ENCODE measurements at places on chromosomes 16 and 17. TPM values are rescaled to one million over a fixed set of nuclear protein-coding genes. Genes with fewer than 3 reads are reported as not detected.
A peak's percentile ranks its signal among the peaks of the same experiment; 100 is the strongest.

Gene KRT33A
- polyA plus RNA-seq, result not detected

GRCh38 chr17:27218719-27219488 lies 75.0 kb upstream of the WSB1 start:
- no peak for DNase-seq
- no peaks in the 10 kb centered on the region for H3K36me3 ChIP-seq
- H3K27me3 ChIP-seq, result no peaks in the 10 kb centered on the region

Gene TBC1D3E
- polyA plus RNA-seq, result not detected

GRCh38 chr17:77280304-77281121 lies 139.7 kb downstream of the SEC14L1 start:
- no peaks in the 10 kb centered on the region for H3K36me3 ChIP-seq
- peak; percentile 48 for DNase-seq
- peak overlapping the region; percentile 36 for H3K4me3 ChIP-seq
- peaks cover 15% of the 10 kb centered on the region for H3K27me3 ChIP-seq
- H3K4me1 ChIP-seq, result peaks cover 53% of the 10 kb centered on the region

DNA sequence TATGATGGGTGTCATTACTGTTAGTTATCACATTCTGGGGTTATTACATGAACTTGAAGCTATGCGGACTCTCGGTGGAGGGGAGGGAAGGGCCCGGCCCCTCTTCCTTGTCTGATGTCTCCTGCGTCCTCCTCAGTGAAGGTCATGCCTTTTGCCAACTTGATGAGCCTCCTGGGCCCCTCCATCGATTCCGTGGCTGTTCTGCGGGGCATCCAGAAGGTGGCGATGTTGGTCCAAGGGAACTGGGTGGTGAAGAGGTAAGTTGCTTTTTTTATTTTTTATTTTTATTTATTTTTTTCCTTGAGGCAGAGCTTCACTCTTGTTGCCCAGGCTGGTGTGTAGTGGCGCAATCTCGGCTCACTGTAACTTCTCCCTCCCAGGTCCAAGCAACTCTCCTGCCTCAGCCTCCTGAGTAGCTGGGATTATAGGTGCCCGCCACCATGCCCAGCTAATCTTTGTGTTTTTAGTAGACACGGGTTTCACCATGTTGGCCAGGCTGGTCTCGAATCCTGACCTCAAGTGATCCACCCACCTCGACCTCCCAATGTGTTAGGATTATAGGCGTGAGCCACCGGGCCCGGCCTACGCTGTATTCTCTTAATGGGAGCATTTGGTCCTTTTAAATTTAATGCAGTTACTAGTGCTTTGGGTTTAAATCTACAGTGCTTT lies 21.6 kb downstream of the POLR3E start:
- H3K27ac ChIP-seq, result no peak overlapping the region
- no peaks in the 10 kb centered on the region for H3K4me1 ChIP-seq
- DNase-seq, result no peak
- H3K27me3 ChIP-seq, result no peaks in the 10 kb centered on the region
- no peak overlapping the region for H3K4me3 ChIP-seq

Gene GHDC
- polyA plus RNA-seq, result 6.2 TPM

- peaks cover 5% of the 10 kb centered on the region for H3K4me1 ChIP-seq
- no peaks in the 10 kb centered on the region for H3K27me3 ChIP-seq
- H3K27ac ChIP-seq, result no peak overlapping the region
- no peak for DNase-seq
- H3K4me3 ChIP-seq, result no peak overlapping the region
Observed at GRCh38 chr17:2420176-2420575, 19.3 kb upstream of the MNT start.

Gene KRTAP9-2
- polyA plus RNA-seq, result not detected

- DNase-seq, result peak; percentile 74
- peaks cover 78% of the 10 kb centered on the region for H3K4me1 ChIP-seq
- no peaks in the 10 kb centered on the region for H3K27me3 ChIP-seq
- peak overlapping the region; percentile 91 for H3K27ac ChIP-seq
- H3K4me3 ChIP-seq, result no peak overlapping the region
Observed at GRCh38 chr16:68287276-68288251, 23.2 kb downstream of the SLC7A6OS start.

Gene PIK3R6
- 0.69 TPM for polyA plus RNA-seq

Gene UBE2G1
- polyA plus RNA-seq, result 19.4 TPM

Gene PPP1R27
- not detected for polyA plus RNA-seq

DNA sequence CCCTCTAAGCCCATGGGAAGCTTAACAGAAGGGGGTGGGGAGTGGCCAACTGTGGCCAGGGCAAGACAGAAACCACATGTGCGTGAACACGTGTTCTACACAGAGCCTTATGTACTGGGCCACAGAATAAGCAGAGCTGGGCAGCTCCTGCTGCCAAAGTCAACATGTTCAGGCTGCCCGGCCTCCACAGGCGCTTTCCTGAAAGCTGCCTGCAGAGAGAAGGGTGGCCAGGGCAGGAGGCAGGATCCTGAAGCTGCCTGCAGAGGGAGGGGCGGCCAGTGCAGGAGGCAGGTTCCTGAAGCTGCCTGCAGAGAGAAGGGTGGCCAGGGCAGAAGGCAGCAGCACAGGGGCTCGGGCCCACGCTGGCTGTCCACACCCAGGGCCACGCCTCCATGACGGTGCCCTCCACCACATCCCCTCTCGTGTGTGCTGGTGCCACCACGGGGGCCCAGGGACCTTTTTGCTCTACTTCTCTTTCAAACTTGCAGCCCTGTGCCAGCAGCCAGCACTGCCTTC lies 79.5 kb downstream of the ANKRD11 start:
- peaks cover 65% of the 10 kb centered on the region for H3K4me1 ChIP-seq
- no peaks in the 10 kb centered on the region for H3K36me3 ChIP-seq
- no peaks in the 10 kb centered on the region for H3K27me3 ChIP-seq
- DNase-seq, result peak; percentile 65
- peak overlapping the region; percentile 35 for H3K27ac ChIP-seq

DNA sequence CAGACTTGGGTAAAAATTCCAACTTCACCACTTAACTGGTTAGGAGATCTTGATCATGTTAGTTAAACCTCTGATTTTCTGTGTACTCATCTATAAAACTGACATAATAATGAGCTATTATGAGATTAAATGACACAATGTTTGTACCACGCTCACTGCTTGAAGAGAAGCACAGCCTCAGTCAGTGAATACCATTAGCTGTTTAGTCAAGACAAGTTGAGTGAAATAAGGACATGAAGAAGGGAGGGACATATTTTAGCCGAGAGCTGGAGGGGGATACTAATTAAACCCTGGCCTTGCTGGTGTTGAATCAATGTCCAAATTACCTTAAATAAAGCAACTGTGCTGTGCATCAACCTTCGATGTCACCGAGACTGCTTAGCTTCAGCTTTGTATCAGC lies 105.1 kb upstream of the TOX3 start:
- H3K36me3 ChIP-seq, result no peaks in the 10 kb centered on the region
- no peak overlapping the region for H3K27ac ChIP-seq
- no peaks in the 10 kb centered on the region for H3K27me3 ChIP-seq
- H3K4me3 ChIP-seq, result no peak overlapping the region
- no peaks in the 10 kb centered on the region for H3K4me1 ChIP-seq

- DNase-seq, result no peak
- H3K36me3 ChIP-seq, result no peaks in the 10 kb centered on the region
- H3K4me3 ChIP-seq, result no peak overlapping the region
Observed at GRCh38 chr16:88469615-88470395, 16.7 kb downstream of the ZFPM1 start.

Gene TUBG2
- polyA plus RNA-seq, result 8.6 TPM

DNA sequence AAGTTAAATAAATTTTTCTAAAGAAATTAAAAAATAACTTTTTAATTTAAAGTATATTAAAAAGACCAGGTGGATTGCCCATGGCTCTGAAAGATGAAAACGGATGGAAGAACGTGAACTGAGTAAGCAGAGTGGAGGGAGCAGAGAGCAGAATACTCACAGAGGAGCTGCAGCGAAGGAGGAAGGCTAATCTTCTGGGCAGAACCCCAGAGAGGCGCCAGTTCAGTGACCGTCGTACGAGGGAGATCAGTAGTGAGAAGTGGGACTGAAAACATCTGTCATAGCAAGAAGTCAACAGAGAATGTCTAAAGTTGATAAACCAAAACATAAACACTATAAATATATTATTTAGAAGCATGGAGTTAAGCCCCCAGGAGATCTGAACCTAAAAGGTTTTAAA lies 34.9 kb downstream of the UBE2G1 start:
- DNase-seq, result no peak
- peaks cover 15% of the 10 kb centered on the region for H3K4me1 ChIP-seq
- H3K27ac ChIP-seq, result no peak overlapping the region
- H3K4me3 ChIP-seq, result no peak overlapping the region
- H3K27me3 ChIP-seq, result no peaks in the 10 kb centered on the region
- H3K36me3 ChIP-seq, result no peaks in the 10 kb centered on the region

DNA sequence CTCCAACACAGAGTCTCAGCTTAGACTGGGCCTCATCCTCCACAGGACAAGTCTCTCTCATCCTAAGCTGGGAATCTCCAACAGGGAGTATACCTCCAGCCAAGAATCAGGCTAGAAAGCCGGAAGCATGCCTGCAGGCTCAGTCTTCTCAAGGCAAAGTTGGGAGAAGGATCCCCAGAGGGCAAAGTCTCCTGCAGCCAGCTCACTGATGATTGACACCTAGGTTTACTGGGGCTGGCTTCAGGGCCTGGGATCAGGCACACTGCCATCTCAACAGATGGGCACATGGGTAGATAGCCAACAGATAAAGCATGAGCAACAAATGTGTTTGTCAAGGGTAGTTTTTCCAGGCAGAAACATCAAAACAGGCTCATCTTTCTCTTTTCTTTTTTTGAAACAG lies 56.1 kb upstream of the TOX3 start:
- DNase-seq, result no peak
- H3K4me3 ChIP-seq, result no peak overlapping the region
- no peaks in the 10 kb centered on the region for H3K4me1 ChIP-seq
- H3K27me3 ChIP-seq, result no peaks in the 10 kb centered on the region

- H3K36me3 ChIP-seq, result no peaks in the 10 kb centered on the region
- no peak for DNase-seq
- peaks cover 3% of the 10 kb centered on the region for H3K4me1 ChIP-seq
Observed at GRCh38 chr17:42038221-42038973, 12.0 kb downstream of the C17orf113 start.

GRCh38 chr16:68079626-68080344 lies 5.4 kb upstream of the NFATC3 start:
- H3K4me1 ChIP-seq, result peaks cover 58% of the 10 kb centered on the region
- peak overlapping the region; percentile 84 for H3K27ac ChIP-seq
- H3K36me3 ChIP-seq, result no peaks in the 10 kb centered on the region
- H3K27me3 ChIP-seq, result no peaks in the 10 kb centered on the region

DNA sequence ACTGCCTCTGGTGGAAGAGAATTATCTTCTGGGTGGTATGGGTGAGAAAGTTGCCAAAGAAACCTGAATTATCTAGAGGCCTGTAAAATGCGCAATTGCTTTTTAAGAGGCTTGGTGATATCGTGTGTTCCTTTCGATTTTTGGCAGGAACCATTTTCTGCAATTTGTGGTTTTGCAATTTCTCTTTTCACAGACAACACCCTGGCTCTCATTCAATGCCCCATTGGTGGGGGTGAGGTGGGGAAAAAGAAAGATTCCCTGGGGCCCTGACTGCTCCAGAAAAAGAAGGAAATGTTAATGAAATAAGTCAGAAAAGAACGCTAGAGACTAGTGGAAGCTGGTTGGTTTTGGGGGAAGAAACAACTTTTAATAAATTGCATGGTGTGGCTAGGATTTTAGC lies 77.4 kb downstream of the ANKFN1 start:
- no peak for DNase-seq
- no peaks in the 10 kb centered on the region for H3K27me3 ChIP-seq
- H3K27ac ChIP-seq, result no peak overlapping the region
- no peak overlapping the region for H3K4me3 ChIP-seq
- peaks cover 9% of the 10 kb centered on the region for H3K4me1 ChIP-seq

GRCh38 chr17:34902831-34903547 lies 58.3 kb downstream of the CCT6B start:
- no peaks in the 10 kb centered on the region for H3K36me3 ChIP-seq
- H3K4me1 ChIP-seq, result no peaks in the 10 kb centered on the region
- H3K27ac ChIP-seq, result no peak overlapping the region

Gene CCL2
- 72.0 TPM for polyA plus RNA-seq

DNA sequence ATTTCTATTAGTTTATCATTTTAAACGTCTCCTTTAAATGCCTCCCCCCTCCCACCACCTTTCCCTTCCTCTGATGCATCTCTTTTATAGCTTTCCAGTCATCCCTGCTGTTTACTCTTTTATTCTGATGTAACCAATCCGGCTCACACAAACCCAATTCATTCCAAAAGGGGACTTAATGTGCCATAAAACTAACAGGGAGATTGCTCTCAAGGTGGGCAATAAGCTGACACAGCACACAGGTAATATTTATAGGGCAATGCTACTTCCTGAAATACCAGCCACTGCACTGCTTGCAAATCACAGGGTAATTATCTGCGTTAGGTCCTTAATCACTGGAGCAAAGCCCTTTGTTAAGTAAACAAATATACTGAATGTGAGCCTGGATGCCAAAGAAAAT lies 23.3 kb upstream of the CA10 start:
- no peaks in the 10 kb centered on the region for H3K27me3 ChIP-seq
- no peak for DNase-seq

Gene KRTAP17-1
- polyA plus RNA-seq, result not detected

- H3K27ac ChIP-seq, result peak overlapping the region; percentile 28
- DNase-seq, result no peak
- peaks cover 8% of the 10 kb centered on the region for H3K4me1 ChIP-seq
- no peaks in the 10 kb centered on the region for H3K27me3 ChIP-seq
Observed at GRCh38 chr17:77151186-77151585, 10.4 kb downstream of the SEC14L1 start.

Gene CHRNE
- polyA plus RNA-seq, result 0.71 TPM

Measured in heart left ventricle (tissue), 16 donors.